ENCODE measurements at places on chromosomes 3 and 15.

- DNase-seq = no peak
Measured at GRCh38 chr3:14849638-14850230, 31.0 kb downstream of the FGD5 start.

GRCh38 chr3:126731044-126731443 lies 27.0 kb downstream of the CHCHD6 start:
- DNase-seq = no peak

- DNase-seq = no peak
Measured at GRCh38 chr3:10708216-10708893, 107.7 kb upstream of the SLC6A11 start.

DNA sequence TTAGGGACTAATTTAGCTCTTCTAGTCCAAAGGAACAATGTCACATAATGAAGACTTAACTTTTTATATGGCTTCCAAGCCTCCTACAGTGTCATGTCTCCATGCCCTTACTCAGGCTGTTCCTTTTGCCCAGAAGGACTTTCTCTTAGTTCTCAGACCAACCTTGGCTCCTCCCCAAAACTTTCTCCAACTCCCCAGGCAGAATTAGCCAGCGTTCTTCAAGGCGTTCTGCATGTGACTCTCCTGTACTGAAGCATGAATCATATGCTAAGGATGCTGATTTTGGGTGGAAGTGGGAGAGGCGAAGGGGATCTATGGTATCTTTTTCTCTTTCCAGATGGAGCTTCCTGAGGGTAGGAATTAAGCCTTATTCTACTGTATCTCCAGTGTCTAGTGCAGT lies 335.1 kb upstream of the ICE2 start:
- no peak for DNase-seq

- no peak for DNase-seq
Measured at GRCh38 chr3:72273615-72274014, 488.7 kb upstream of the PROK2 start.

DNA sequence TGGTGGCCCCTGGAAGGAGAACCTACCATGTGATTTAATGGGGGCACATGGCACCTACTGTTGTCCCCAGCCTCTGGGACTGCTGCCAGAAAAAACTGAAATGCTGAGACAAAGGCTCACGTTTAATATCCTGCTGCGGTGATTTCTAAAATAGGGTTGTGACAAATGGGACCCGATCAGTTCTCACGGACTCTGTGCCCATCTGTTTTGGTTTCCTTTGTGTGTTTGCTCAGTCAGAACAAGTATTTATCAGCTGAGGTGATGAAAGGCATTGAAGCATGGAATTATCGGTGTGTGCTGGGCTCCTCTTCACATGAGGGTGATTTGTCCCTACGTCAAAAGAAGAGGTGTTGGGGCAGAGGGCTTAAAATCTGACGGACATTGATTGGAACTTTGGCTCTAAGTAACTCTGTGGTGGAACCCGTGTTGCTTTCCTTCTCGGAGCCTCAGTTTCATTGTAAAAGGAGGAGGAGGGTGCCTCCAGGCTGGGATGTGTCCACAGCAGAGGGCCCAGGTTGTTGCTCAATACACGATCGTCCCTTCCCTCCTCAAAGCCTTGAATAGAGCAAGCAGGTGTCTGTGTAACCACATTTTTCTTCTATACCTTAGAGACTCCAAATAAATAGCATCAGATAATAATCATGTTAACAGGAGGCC lies 283.3 kb upstream of the RGMA start:
- no peak for DNase-seq

GRCh38 chr15:79459666-79460065 lies 27.5 kb downstream of the MINAR1 start:
- DNase-seq = no peak

DNA sequence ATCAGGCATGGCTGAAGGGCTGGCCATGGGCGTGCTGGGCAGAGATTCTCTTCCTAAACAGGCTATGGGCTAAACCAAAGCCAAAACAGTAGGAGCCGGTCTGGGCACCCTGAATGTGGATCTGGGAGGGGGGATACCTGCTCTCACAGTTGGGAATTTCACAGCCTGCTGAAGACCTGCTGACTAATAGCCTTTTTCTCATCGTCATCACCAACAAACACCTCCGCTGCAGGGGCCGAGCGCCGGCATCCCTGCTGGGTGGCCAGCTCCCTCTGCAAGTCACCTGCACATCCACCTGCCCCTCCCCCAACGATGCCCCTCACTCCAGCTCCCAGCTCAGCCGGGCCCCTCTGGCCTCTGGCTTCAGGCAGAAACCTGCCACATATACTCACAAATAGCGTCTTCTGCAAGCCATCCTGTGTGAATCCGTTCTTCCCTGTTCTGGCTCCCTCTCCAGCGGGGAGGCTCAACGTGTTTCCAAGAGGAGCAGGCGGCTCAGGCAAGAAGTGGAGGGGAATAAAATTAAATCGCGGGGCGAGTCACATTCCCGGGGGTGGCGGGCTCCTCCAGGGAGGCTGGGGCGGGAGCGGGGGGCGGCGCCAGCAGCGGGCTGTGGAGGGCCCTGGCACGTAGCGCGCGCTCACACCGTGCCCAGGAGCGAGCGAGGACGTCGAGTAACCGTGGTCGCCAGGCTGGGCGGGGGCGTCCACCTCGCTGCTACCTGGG lies 466 bp downstream of the IQSEC1 start:
- DNase-seq = no peak

- DNase-seq = no peak
Measured at GRCh38 chr3:162170581-162170980, 674.0 kb downstream of the OTOL1 start.

DNA sequence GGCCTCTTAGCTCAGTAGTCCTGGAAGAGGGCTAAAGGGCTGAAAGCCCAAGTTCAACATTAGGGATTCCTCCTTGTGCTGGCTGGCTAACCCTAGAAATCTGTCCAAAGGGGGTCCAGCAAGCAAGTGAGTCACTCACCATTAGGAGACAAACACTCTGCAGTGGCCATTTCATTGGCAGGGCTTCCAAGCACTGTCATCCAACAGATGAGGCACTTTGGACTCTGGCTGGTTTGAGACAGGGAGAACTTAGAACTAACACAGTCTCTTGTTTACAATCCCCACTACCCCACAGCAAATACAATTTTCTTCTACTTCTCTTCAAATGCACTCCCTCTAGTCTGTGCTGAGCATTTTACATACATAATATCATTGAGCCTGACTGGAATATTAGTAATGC lies 10.1 kb upstream of the WNT5A start:
- DNase-seq = no peak

- DNase-seq = no peak
Measured at GRCh38 chr3:15982667-15983196, 185.0 kb upstream of the ANKRD28 start.

DNA sequence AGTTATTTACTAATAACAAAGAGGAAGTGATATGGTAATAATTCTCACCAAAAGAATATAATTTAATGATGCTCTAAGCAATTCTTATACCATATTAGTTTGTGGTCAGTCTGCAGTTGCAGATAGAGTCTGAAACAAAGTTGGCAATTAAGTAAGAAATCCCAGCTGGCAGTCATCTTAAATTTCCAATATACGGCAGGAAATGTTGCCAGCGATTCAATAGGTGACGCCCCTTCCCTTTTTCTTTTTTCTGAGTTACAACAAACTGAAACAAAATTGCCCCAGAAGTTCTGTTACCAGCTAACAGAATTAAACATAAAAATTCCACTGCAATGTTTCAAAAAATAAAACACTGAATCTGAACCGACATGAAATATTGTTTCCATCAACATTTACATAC lies 26.7 kb downstream of the LRRFIP2 start:
- DNase-seq = no peak

DNA sequence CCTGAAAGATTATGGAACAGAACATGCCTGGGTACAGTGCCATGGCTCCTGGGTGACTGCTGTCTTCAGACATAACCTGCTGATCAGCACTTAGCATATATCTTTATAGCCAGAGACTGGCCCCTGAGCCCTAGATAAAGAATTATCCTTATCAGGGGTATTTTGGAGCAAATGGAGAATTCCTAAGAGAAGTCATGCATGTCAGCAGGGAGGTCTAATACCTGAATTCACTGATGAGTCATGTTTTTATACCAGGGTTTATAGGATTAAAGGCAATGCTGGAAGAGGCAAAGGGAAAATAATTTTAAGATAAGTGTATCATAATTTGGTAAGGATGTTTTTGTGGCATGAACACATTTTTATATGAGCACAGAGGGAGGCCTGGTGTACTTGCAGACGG lies 159.8 kb downstream of the ADAMTSL3 start:
- no peak for DNase-seq

DNA sequence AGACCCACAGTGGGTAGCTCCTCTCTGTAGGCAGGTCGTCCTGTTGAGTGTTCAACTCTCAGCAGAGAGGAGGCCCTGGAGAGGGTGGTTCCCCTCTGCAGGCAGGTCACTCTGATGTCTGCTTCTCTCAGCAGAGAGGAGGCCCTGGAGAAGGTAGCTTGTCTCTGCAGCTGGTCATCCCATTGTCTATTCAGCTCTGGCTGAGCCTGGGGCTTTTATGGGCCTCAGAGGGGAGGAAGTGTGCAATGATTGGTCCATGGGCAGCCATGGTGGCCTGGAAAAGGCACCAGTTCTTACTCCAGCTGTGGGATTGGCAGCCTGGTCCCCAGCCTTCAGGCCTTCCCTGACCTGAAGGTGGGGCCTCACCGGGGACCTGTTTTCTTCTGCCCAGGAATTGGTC lies 52.9 kb downstream of the PPCDC start:
- DNase-seq = no peak

- DNase-seq = no peak
Measured at GRCh38 chr3:178419071-178419470, 117.2 kb upstream of the KCNMB2 start.

GRCh38 chr3:14525685-14526631 lies 14.2 kb downstream of the GRIP2 start:
- no peak for DNase-seq

- DNase-seq = no peak
Measured at GRCh38 chr3:31102196-31102879, 207.9 kb upstream of the GADL1 start.

Measured in neural crest cell (in vitro differentiated cells).